ENCODE measurements at places on chromosomes 4 and X.
A peak's percentile ranks its signal among the peaks of the same experiment; 100 is the strongest.

DNA sequence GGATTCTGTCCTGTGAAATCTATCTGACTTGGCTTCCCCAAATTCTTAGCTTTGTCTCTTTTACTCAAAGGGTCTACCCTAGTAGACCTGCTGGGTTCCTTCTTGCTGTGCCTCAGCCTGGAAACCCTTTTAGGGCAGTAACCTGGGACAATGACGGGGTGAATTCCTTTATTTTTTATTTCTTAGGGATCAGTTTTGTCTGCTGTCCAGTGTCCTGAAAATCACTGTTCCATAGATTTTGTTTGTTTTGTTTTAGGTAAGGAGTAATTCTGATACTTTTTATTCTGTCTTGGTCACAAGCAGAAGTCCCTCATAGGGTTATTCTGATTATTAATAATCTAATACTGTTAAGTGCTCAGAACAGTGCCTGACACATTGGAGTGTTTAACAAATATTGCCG is 118.9 kb downstream of the EVC2 start:
- DNase-seq, result no peak

DNA sequence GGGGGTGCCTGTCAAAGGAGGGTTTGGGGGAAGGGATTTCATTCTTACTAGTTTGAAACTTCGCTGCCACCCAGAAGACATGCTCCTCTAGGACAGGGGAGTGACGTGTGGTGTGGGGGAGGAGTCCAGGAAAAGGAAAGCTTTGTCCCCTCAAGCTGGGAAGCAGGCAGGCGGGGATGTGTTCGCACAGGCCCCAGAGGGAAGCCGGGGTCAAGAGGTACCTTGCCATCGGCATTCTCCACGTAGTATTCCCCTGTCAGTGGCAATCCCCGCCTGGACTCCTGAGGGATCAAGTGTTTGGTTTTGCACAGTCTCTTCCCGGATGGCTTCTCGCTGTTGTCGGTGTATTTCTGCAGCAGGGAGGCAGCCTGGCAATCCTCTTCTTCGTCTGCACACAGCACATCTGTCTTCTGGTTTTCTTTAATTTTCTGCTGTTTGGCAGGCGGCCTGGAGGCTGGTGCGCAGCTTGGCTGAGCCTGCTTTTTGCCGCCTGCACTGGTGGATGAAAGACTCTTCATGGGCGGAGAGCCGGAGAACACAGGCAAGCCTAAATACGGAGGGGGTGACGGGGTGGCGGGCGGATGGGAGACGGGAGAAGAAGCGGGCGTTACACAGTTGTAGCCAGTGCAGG is 35.1 kb downstream of the BCOR start:
- DNase-seq, result no peak

DNA sequence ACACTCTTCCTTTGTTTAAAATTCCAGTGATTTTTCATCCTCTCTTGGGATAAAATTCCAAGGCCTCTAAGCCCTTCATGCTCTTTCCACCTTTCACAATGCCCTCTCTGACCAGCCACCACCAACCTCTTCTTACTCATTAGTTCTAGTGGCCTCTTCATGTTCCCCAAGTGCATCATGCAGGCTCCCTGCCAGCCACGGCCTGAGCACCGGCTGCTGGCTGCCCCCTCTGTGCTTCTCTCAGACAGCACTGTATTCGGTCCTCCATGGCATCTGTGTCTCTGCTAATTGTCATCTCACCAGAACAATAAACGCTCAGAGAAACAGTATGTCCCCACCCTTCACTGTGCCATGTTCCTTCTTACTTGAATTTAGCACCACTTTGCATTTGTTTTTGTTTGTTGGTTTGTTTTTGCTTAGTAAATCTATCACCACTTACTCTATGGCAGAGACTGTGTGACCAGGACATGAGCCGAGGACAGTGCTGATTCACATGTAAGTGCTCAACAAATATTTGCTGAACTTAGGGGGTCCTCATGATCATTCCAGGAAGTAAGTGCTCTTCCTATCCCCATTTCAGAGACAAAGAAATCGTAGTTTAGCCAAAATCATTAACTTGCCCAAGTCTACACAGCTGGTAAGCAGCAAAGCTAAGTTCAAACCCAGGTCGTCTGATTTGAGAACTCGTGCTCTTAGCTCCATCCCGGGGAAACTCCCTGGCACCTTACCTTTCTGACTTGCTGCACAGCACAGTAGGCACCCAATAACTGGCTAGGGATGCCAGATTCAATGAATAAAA is 77.1 kb upstream of the UCP1 start:
- no peak for DNase-seq

DNA sequence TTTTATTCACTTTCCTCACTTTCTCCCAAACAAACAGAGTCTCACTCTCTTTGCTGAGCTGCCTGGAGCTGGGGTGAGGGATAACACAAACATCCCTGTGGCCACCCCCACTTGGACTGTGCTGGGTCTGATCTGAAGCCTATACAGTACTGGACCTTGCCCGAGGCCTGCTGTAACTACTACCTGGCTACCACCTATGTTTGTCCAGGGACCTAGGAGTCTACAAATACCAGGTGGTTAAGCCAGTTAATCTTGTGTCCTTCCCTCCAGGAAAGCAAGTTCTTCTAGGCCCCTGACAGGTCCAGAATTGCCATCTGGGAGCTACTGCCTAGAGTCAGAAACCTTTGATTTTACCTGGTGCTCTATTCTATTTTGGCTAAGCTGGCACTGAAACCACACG is 87.3 kb downstream of the RTL3 start:
- no peak for DNase-seq

DNA sequence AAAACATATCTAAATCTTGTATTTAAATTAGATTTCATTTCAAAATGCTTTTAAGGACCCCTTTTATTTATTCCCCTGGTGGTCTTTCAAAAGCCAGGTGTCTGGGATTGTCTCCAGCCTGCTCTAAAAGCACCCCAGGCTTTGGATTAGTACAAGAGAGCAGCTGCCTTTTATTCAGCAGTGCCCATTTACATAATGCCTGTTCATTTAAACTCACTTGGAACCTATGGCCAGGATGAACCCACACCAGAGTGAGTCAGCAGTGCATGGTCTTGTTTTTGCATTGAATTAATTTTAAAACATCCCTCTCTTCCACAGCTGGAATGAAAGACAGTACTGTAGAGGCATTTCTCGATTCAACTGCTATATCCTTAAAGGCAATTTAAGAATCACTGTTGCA is 64.1 kb upstream of the TENM3 start:
- DNase-seq, result peak; percentile 8

- DNase-seq, result no peak
These were observed 18.0 kb downstream of the ZNF275 start for GRCh38 chrX:153351981-153352380.

DNA sequence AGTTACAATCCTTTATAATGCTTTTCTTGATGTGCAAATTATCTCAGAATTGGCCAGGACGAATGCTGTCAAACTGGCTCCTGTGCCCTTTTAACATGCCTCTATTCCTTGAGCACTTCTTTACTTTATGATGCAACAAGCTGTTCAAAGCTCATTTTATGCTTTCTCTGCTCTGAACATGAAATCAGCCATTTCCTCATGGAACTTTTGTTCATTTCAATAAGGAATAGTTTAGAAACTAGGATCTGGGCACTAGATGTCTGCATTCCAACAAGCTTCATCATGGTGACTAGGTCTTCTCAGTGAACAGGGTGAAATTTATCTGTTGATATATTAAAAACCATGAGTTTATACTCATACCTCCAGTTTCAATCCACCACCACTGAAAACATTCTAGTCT is 87.3 kb upstream of the TEX13A start:
- no peak for DNase-seq

GRCh38 chrX:49762175-49762720 is 66.5 kb upstream of the PAGE1 start:
- DNase-seq, result no peak

DNA sequence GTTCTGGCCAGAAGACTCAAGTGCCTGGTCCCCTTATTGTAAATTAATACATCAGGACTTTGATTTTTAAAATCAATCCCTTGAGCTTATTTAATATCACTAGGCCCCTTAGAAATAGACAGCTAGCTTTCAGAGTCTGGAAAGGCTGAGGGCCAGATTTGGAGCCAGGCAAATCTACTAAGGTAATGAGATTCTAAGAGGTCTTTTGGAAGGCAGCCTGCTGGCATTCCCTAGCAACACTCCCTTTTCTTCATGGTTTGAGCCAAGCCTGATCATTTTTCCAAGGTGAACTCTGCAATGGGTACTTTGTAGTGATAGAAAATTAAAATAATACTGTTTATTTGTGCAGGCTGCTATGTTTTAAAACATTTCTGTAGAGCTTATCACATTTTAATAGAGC is 378.5 kb downstream of the FAT4 start:
- DNase-seq, result no peak

DNA sequence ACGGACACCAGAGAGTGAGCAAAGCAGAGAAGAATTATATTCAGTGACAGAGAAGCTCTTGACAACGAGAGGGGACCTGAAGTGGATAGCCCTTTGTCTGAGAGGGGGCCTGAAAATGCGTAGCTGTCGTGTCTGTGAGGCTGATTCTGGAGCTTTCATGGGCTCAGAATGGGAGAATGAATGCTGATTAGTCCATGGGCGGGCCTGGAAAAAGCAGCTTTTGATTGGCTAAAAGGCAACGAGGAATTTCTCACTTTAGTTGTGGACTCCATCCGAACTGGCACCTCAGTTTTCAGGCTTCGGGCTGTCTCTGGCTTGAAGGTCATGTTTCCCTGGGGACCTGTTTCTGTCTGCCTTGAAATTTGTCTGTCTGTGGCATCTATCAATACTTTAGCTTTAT is 487.1 kb downstream of the TECRL start:
- DNase-seq, result no peak

GRCh38 chr4:142043509-142043908 is 407.1 kb downstream of the IL15 start:
- DNase-seq, result peak; percentile 14

- DNase-seq, result no peak
These were observed 27.6 kb downstream of the MORF4L2 start for GRCh38 chrX:103658681-103659433.

- DNase-seq, result no peak
These were observed 9.6 kb upstream of the SGMS2 start for GRCh38 chr4:107815158-107815557.

DNA sequence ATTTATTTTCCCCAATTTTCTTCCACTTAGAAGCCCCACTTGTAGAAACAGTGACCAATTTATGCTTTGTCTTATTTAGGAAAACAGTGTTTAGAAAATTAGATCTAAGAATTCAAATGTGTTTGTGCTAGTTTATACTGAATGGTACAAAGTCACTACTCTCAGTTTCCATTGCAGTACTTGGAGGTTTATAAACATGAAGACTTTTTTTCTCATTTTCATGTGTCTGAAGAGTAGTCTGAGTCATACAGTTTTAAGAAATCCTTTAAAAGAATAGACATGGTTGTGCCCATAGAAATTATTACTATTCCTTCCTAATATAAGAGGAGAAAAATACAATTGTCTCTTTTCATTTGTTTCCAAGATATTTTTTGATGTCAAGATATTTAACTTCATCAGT is 458.7 kb downstream of the NAF1 start:
- no peak for DNase-seq

DNA sequence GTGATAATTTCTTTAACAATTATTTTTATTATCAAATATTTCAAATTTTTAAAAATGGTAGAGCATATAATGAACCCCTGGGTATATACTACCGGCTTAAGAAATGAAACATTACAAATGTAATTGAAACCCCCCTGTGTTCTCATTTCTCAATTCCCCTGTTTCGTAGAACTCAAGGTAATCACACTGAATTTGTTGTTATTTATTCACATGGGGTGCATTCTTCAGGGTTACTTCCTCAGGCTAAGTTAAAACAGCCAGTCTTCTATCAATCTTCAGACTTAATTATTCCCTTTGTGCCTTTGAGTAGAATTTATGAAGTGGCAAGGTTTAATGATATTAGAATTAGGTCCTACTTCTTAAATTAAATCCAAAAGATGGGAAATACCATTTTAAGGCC is 128.2 kb downstream of the ANAPC10 start:
- DNase-seq, result no peak

DNA sequence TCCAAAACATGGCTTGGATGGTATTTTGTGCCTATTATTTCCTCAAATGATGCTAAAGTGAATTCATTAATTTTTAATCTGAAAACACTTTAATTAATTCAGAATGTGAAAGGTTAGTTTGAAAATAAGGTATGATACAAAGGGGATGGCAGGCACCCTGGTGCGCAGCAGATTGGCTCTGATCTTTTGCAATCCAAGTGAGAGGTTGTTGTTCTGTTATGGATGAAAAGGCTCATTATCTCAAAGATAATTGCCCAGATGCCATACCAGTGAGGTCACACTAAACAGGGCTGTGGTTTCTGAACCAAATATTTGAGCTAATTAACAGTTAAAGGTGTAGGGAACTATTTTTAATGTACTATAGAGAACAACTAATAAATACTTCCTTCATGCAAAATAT is 504.9 kb downstream of the RAPGEF2 start:
- DNase-seq, result no peak

DNA sequence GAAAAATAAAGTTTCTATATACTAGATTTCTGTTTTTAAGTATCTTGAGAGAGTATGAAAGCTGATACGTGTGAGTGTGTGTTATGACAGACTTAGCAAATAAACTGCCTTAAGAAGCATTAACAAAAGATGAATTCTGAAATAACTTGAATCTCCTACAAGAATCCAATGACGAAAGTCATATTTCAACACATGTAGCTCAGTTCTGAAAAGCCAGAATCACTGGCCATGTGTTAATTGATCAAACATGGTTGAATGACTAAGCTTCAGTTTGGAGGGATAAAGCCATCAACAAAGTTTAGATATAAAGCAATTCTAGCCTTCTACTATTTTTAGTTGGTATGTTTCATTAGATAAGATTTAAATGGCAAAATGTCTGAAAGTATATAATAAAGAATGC is 88.5 kb upstream of the ETNPPL start:
- DNase-seq, result no peak

DNA sequence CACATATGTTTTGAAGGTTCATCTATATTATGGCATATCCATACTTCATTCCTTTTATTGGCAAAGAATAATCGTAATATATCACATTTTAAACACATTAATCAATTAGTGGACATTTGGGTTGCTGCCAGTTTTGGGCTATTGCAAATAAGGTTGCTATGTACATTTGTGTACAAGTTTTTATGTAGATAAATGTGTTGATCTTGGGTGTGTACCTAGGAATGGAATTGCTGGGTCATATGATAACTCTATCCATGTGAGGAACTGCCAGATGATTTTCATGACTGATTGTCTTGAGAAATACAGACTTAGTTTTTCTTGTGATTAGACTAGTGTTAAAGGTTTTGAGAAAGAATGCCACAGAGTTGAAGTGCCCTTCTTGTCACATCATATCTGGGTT is 99.2 kb upstream of the RAB40AL start:
- no peak for DNase-seq

DNA sequence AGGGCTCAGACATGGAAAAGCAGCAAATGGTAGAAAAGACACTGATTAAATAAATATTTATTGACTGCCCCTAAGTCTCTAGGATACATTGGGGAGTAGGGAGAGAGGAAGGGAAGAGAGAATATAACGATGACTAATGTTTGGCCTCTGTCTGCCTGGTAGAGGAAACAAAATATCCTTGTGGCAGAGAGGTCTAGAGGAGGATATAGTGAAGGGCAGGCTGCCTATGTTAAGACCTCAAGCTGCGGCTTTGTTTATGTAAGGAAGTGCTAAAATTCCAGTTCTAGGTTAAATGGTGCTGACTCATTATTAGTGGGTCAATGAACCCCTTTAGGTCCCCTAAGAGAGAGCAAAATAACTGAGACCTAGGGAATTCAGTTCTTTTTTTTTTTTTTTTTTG is 427.3 kb upstream of the FTHL17 start:
- no peak for DNase-seq

GRCh38 chrX:20363275-20363674 is 96.6 kb upstream of the RPS6KA3 start:
- no peak for DNase-seq

Data from amniotic stem cell (primary cell).